Progenitor cell of endocrine pancreas (in vitro differentiated cells): ENCODE measurements at places on chromosomes 6 and 20.

GRCh38 chr6:150684161-150684560 lies 84.5 kb downstream of the PLEKHG1 start:
- no peak for DNase-seq

DNA sequence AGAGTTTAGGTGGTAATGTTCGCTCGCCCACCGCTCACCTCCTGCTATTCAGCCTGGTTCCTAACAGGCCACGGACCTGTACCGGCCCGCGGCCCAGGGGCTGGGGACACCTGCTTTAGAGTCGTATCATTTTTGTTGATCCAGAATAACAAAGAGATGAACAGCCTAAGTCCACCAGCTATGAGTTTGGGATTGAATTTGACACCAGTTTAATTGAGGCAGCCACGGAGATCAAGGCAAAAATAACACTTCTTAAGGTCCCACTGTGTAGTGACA lies 108.5 kb downstream of the TSHZ2 start:
- no peak for DNase-seq

GRCh38 chr6:107574856-107575255 lies 84.9 kb downstream of the SOBP start:
- no peak for DNase-seq

- no peak for DNase-seq
Measured at GRCh38 chr20:1958426-1958825, 35.4 kb downstream of the PDYN start.

GRCh38 chr6:124197148-124197547 lies 393.5 kb downstream of the NKAIN2 start:
- DNase-seq = no peak

DNA sequence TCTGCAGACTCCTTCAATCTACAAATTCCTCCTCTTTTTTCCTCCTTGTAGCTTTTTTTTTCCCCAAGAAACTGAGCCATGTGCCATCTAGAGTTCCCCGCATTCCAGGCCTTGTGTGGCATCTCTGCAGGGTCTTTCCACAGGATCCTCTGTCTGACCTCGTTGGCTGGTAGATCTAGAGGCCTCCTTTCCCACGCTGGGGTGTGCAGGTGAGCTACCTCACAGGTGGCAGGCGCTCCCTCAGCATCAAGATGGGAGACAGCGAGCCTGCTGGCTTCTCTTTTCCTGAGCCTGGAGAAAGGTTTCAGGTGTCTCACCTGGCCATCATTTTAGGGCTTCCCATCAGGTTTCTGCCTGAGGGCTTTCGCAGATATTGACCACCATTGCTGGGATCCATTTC lies 9.6 kb upstream of the NELFCD start:
- no peak for DNase-seq

- DNase-seq = no peak
Measured at GRCh38 chr20:7693761-7694160, 246.5 kb downstream of the HAO1 start.

DNA sequence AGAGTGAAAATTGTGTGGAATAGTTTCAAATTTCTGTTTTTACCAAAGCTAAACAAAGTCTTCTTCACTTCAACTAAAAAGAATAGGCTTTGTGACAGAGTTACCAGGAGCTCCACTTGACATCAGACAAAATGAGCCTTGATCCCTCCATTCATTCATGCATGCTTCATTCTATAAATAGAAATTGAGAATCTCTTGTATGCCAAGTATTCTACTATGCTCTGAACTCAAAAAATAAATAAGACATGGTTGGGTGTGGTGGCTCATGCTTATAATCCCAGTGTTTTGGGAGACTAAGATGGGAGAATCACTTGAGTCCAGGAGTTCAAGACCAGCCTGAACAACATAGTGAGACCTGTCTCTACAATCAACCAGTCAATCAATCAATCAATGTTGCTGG lies 236.6 kb upstream of the FAM83B start:
- no peak for DNase-seq
